Natural killer cell (primary cell): ENCODE measurements at places on chromosomes 1 and 21.

GRCh38 chr21:28345934-28346333 lies 646.7 kb downstream of the LTN1 start:
- H3K27me3 ChIP-seq = no peaks in the 10 kb centered on the region
- no peak for DNase-seq
- no peak overlapping the region for H3K27ac ChIP-seq
- no peak overlapping the region for H3K4me3 ChIP-seq
- no peaks in the 10 kb centered on the region for H3K4me1 ChIP-seq
- H3K36me3 ChIP-seq = no peaks in the 10 kb centered on the region

DNA sequence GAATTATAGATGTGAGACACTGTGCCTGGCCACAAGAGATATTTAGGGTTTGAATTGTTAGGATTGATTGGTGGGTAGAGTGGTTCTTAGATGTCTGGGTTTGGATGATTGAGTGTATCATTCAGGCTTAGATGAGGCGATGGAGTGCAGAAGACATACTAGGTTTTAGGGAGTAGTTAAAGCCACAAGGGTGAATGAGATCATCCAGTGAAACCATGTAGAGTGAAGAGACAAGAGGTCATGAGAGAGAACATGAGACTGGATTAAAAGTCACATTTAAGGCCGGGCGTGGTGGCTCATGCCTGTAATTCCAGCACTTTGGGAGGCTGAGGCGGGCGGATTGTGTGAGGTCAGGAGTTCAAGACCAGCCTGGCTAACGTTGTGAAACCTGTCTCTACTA lies 37.2 kb downstream of the ZFYVE9 start:
- no peak overlapping the region for H3K4me3 ChIP-seq
- no peak overlapping the region for H3K27ac ChIP-seq
- no peak for DNase-seq
- no peaks in the 10 kb centered on the region for H3K36me3 ChIP-seq

GRCh38 chr1:6130036-6130435 lies 50.1 kb downstream of the CHD5 start:
- H3K36me3 ChIP-seq = no peaks in the 10 kb centered on the region
- H3K4me1 ChIP-seq = peaks cover 8% of the 10 kb centered on the region
- no peak overlapping the region for H3K4me3 ChIP-seq
- H3K27ac ChIP-seq = no peak overlapping the region
- H3K27me3 ChIP-seq = no peaks in the 10 kb centered on the region
- DNase-seq = no peak

- peaks cover 2% of the 10 kb centered on the region for H3K36me3 ChIP-seq
- no peaks in the 10 kb centered on the region for H3K27me3 ChIP-seq
- H3K4me3 ChIP-seq = no peak overlapping the region
These were observed 905 bp downstream of the BTBD19 start for GRCh38 chr1:44808938-44809917.

- no peaks in the 10 kb centered on the region for H3K27me3 ChIP-seq
- DNase-seq = peak; percentile 0
- H3K4me3 ChIP-seq = no peak overlapping the region
These were observed 117.8 kb downstream of the GLIS1 start for GRCh38 chr1:53621144-53621543.

DNA sequence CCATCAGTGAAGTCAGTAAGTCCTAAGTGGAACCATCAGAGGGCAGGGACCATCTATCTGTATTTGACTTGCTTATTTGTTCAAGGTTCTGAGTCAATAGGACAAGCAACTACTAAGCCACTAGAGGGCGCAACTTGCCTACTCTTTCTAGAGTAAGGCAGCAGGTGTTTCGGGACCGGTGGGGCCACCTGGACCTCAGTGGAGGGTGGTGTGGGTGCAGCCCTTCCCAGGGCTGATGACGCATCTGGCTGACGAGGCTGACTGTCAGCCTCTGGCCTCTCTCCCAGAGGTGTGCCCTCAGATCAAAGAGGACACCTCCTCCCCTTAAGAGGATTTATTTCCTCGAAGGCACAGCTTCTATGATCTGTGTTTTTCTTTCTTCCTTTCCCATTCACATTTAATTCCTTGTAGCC lies 6.6 kb downstream of the CBR3 start:
- peaks cover 18% of the 10 kb centered on the region for H3K4me1 ChIP-seq
- no peak overlapping the region for H3K4me3 ChIP-seq
- DNase-seq = peak; percentile 64
- H3K27me3 ChIP-seq = no peaks in the 10 kb centered on the region

- no peaks in the 10 kb centered on the region for H3K36me3 ChIP-seq
- DNase-seq = no peak
- H3K27ac ChIP-seq = no peak overlapping the region
- no peak overlapping the region for H3K4me3 ChIP-seq
- no peaks in the 10 kb centered on the region for H3K27me3 ChIP-seq
- H3K4me1 ChIP-seq = no peaks in the 10 kb centered on the region
These were observed 336.8 kb upstream of the SGIP1 start for GRCh38 chr1:66197120-66197519.
